ENCODE measurements at places on chromosomes 12 and 14.

DNA sequence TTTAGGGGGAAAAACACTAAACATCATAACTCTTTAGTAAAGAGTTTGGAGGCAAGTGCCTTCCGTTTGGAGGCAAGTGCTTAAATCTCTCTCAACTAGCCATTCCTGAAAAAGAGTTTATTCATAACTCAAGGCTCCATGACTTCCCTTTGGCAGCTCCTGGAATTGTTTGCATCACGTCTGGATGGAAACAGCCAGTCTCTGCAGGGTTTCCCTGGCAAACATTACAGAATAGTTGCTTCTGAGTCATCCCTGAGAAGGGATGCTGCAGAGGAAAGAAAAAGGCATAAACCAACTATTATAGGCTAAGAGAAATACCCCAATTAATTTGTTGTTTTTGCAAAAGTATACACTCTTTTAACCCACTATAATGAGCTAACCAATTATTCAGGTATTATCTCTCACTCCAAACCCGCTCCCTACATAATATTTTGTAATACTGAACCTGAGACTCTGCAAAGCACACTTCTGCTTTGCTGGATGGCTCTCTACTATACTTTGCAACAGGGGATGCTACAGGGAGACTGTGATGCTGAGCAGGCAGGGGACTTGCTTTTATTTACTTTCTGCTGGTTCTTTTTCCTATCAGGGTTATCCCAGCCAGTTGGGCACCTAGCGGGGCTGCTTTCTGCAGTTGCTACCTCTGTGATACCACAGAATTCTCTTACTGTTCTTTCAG is 497.7 kb downstream of the FUT8 start:
- no peak for DNase-seq

DNA sequence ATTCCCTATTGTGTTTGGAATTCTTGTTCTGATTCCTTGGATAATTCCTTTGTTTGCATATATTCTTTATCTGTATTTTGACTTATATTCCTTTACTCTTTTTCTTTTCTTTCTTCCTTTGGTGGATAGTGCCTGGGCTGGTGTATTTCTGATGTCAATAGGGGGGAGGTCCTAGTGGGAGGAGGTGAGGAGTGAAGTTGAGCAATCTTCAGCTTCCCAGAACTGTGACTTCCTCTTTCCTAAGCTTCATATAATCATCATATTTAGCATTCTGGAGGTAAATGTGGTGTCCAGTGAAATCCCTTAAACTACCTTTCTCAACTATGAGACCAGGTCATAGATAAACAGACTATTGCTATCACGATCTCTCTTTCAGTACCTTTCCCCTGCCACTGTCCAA is 29.6 kb upstream of the TBPL2 start:
- DNase-seq, result no peak

DNA sequence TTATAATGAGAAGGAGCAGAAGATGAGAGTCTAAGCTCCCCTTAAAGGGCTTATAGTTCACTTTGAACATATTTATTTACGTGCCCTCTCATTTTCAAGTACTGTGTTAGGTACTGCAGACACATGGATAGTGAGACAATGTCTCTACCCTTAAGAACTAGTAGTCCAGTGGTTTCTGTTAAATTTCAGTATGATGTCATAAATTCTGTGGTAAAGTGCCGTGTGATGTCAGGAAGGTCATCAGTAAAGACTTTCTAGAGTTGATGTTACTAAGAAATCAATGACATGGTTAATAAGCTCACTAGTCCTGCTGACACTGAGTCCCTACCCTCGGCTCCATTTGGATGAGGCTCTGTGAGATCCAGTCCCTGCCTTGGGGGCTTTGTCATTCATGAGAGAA is 475.6 kb downstream of the ZFP36L1 start:
- DNase-seq, result no peak

DNA sequence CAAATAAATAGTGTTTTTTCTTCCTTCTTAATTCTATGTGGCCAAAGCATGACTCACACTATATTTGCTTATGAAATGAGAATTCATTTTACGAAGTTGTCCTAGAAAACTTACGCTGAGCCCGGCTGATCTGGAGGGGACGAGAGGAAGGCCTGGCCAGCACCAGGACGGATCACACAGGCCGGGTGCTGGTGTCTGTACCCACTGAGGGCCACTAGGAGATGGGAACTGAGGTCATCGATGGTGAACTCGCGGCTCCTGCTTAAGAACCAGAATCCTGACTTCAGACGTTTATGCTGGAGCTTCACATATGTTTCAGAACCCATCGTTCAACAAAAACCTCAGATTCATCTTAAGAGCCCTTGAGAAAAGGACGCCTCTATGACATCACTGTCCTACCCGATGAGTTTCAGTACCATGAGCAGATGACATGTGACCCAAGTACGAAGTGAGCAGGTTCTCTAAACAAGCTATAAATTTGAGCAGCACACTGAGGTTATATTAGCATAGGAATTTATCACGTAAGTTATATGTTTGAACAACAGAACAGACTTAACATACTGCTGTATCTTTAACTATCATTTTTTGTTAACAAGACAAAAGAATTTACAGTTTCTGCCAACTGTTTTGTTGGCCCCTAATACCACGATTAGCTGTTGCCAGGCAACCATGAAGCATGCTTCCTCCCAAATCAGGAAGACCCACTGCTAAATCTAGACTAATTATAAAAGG is 111.9 kb downstream of the FOXN3 start:
- DNase-seq, result no peak

- no peak for DNase-seq
Observed at GRCh38 chr12:3005736-3006135, 46.5 kb downstream of the TEAD4 start.

- no peak for DNase-seq
Observed at GRCh38 chr14:51092965-51093364, 1.9 kb downstream of the TRIM9 start.

DNA sequence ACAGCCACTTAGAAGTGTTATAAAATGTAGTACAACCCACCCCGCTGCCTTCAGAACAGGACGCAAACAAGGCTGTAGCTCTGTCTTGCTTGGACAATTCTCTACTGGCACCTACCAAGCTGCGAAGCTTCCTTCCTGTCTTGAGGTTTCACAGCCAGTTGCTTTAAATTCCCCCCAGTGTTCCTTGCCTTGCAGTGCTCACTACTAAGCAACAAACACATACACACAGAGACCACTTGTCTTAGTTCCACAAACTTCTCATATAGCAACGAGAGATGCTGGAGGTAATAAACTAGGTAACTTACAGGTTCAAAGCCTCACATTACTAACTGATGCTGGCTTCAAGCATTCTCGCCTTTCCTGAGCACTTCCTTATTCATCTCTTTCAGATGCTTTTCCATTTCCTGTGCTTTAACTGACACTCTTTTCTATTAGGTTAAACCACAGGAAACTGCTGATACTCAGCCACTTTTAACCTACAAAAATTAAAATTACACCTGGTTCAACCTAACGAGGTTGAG is 91.5 kb upstream of the PTGDR start:
- no peak for DNase-seq

- no peak for DNase-seq
Observed at GRCh38 chr12:29563636-29564035, 66.2 kb upstream of the OVCH1 start.

DNA sequence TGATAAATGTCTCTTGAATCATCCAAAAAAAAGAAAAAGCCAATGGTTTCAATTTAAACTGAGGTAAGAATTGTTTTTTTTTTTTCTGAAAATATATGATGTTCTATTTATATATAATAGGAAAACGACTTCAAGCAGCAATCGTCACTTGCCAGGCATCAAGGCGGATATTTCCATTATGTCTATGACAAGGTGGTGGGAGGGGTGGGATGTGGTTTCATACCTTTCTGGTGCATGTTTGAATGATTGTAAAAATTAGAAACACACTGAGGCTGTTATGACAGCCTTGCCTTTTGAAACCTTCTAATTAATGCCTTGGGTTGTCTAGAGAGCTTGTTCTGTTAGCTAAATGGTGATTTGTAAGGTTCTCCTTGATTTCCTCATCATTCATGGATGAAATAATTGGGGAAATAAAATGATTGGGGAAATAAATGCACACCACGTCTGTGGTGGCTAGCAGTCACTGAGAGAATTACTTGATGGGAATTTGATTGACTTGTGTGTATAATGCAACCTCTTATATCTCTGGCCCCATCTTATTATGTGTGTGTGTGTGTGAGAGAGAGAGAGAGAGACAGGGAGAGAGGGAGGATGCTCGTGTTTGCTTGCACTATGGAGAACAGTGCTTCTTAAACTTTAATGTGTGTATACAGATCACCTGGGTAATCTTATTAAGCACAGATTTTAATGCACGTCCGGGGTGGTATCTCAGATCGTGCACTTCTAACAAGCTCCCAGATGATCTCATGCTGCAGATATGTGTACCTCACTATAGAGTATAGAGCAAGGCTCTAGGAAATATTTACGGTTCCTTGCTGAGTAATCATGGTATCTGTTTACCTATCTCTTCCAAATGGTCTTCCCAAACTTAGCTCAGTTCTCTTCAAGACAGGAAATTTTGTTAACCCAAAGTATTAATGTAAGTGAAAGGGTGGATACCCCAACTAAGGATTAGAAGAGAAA is 502.6 kb downstream of the DIO2 start:
- peak; percentile 24 for DNase-seq

GRCh38 chr14:54225457-54226060 is 171.2 kb upstream of the CDKN3 start:
- DNase-seq, result no peak

- no peak for DNase-seq
Observed at GRCh38 chr12:77847060-77847541, 16.4 kb downstream of the NAV3 start.

- DNase-seq, result no peak
Observed at GRCh38 chr12:83817730-83818129, 1094.9 kb downstream of the SLC6A15 start.

DNA sequence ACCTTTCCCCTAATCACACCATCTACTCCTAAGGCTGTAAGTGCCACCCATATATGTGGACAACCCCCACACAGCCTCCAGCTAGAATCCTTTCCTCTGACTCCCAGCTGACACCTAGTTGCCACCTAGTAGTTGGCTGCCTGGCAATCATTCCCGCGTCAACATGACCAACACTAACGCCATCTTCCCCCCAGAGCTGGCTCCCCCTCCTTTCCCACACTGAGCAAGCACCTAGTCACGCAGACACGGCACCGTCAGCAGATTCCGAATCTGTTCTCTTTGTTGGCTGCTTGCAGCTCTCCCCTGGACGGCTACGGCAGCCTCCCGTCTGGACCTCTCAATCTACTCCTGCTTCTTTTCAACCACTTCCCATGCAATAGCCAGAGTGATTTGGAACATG is 27.7 kb downstream of the UBR7 start:
- no peak for DNase-seq

DNA sequence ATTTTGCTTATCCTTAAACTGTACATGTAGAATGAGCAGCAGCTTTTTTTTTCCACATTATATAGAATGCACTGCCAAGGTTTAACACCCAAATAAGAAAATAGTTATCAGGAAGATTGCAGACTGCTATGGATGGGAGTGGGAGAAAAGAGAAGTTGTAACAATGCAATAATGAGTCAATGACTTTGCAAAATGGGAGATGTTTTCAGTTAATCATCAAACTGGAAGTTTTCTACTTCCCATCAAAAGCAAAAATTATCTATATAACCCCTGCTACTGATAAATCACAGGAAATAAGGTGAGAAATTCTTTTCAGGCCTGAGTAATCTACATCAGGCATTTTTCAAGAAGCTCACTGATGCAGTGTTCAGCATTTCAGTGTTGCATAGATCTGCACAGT is 309.1 kb downstream of the GXYLT1 start:
- no peak for DNase-seq

GRCh38 chr12:93091886-93092648 is 163.0 kb upstream of the EEA1 start:
- no peak for DNase-seq

- DNase-seq, result no peak
Observed at GRCh38 chr14:95526483-95527386, 8.1 kb upstream of the GLRX5 start.

GRCh38 chr12:104703372-104703771 is 246.6 kb downstream of the CHST11 start:
- no peak for DNase-seq

DNA sequence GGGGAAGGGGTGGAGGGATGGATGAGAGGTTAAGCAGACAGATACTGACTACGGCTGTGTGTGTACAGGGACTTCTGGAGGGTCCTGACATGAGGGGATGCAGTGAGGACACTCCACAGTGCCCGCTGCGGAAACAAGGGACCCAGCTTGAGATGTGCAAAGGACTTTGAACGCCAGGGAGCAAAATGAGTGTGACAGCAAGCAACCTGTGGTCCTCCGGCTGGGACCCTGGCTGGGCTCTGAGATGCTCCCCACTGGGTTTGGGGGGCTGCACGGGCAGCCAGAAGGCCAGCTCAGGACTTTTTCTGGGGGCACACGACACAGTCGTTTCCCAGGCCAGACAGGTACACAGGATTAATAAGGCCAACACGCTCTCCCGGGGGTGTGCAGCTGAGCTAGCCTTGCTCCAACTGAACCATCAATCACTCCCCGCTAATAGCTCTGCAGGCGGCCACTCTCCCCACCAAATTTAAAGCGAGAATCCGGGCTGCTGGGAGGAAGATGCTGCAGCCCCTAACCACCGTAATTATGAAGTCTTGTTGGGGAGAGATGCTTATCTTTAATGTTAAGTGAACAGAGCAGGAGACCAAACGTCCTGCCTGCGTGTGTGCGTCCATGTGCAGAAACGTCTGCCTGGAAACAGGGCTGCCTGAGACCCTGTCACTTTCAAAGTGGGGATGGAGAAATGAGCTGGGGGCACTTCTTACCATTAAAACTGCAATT is 51.6 kb upstream of the DLK1 start:
- no peak for DNase-seq

DNA sequence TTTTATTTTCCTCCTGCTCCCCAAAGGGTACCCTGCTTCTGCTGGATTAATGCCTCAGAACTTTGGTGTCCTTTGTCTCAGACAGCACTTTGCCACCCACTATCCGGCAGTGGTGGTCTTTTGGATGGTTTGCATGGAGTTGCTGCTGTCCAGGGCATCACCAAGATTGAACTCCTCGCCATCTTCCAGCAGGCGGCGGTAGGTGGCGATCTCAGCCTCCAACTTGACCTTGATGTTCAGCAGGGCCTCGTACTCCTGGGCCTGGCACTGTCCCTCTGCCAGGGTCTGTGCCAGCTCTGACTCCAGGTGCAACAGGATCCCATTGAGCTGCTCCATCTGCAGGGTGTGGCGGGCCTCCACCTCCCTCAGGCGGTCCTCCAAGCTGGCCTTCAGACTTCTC is 9.4 kb upstream of the NOPCHAP1 start:
- DNase-seq, result no peak

GRCh38 chr14:91693346-91693745 is 38.5 kb downstream of the CATSPERB start:
- DNase-seq, result no peak

GRCh38 chr12:47577206-47577989 is 128.4 kb downstream of the RPAP3 start:
- DNase-seq, result no peak

Data from HTR-8/SVneo (cell line).